A172 (cell line): ENCODE measurements at places on chromosomes 2 and 18. TPM values are rescaled to one million over a fixed set of nuclear protein-coding genes. Genes with fewer than 3 reads are reported as not detected.
A peak's percentile ranks its signal among the peaks of the same experiment; 100 is the strongest.

The IWS1 gene
- total RNA-seq: 56.2 and 72.9 TPM in 2 replicates

The FBLN7 gene
- total RNA-seq: 1.5 and 2.9 TPM in 2 replicates

The CYP26B1 gene
- 0.02 and 0.12 TPM in 2 replicates for total RNA-seq

The LRRC30 gene
- total RNA-seq: not detected in 2 replicates

- DNase-seq: no peak
Measured at GRCh38 chr2:160109243-160109642, 46.8 kb upstream of the PLA2R1 start.

The ZNF804A gene
- total RNA-seq: 2.8 and 3.6 TPM in 2 replicates

GRCh38 chr2:41457026-41457425 lies 590.8 kb upstream of the PKDCC start:
- no peak for DNase-seq

The UGT1A4 gene
- total RNA-seq: not detected in 2 replicates

The POTEJ gene
- not detected in 2 replicates for total RNA-seq

The SH2D6 gene
- 0.22 and 1.0 TPM in 2 replicates for total RNA-seq

GRCh38 chr2:136344339-136344738 lies 226.4 kb upstream of the CXCR4 start:
- DNase-seq: no peak

GRCh38 chr18:20988726-20989125 lies 122.9 kb downstream of the ROCK1 start:
- DNase-seq: no peak

DNA sequence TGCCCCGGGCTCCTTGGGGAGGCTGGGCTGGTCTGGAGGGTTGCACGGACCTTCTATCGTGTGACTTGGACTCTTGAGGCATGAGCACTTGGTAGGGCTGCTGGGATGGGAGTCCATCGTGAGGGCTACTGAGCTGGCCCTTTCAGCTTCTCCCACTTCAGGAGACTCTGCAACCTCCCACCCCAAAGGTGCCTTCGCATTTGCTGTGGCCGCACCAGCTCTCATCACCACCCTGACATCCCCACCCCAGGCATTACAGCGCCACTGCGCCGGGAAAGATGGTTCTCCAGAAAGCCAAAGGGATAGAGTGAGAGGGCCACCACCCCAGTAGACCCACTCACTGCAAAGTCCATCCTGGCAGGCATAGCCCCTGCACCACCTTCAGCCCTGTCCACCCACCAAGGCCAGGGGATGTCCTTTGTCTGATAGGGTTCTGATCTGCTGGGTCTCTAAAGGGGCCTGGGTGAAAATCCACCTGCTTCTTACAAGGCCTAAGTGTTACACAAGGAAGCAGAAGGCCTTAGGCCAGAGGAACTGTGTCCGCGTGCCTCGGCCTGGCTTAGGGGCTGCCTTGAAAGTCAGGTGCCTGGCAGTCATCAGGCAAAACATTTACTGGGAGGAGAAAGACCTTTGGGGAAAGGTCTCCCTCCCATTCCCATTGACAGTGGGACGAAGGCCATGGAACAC lies 5.1 kb downstream of the EHD3 start:
- no peak for DNase-seq

GRCh38 chr18:4238966-4239365 lies 216.1 kb downstream of the DLGAP1 start:
- DNase-seq: no peak

The BMP10 gene
- total RNA-seq: 0.46 TPM in 1 of 2 replicates, not detected in the other

GRCh38 chr2:85680707-85681371 lies 12.8 kb upstream of the SFTPB start:
- peak; percentile 39 for DNase-seq

The DNAJC5G gene
- not detected in 2 replicates for total RNA-seq

DNA sequence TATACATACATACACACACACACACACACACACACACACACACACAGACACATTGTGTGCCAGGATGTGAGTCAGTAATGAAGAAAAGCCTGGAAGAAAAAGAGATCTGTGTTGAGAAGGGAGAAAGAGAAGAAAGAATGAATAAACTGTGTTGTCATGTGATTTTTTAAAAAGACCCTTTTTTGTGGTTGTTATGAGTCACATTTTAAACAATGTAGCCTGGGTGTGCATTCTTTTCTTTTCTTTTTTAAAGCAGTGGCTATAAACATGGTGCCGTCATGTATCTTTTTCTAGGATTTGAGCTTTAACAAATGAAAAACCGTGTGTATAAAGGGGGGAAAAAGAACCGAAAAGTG lies 87.2 kb downstream of the NRP2 start:
- DNase-seq: peak; percentile 72

GRCh38 chr18:51425475-51425874 lies 228.0 kb upstream of the MEX3C start:
- no peak for DNase-seq

DNA sequence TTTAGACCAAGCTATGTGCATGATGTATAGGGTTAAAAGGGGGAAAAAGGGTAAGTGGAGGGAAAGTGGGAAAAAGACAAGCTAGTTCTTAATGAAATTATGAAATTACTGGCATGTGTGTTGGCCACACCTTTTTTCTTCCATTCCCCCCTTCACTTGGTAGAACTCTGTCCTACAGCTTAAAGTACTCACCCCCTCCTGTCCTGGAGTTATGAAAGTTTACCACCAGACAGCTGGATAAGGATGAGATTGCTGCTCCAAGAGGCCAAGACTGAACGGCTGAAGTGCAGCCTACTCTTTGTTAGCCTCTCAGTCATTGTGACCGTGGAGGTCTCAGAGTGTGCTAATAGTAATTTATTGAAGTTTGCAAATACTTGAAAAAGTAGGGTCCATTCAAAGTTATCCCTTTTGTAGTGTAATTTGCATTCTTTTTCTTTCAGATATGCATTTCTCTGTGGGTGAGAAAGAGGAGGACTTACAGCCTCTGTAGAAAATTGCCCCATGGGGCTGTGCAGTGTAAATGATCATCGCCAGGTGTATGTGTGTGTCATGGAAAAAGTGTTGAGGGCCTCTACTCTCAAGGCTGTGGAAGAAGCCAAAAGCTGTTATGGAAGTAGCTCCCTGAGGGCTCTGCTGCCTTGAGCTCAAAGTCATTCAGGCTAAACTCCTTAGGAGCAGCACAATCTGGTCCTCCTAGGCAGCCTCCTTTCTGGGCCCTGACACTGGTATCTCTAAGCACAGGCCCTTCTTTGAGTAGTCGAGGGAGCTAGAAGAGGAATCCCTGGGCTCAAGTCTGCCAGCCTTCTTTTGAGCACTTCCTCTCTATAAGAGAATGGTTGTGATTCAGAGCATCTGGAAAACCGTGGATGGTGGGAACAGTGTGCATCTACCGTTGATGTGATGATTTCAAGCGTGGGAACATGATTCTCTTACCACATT lies 46.2 kb downstream of the LHCGR start:
- DNase-seq: no peak

DNA sequence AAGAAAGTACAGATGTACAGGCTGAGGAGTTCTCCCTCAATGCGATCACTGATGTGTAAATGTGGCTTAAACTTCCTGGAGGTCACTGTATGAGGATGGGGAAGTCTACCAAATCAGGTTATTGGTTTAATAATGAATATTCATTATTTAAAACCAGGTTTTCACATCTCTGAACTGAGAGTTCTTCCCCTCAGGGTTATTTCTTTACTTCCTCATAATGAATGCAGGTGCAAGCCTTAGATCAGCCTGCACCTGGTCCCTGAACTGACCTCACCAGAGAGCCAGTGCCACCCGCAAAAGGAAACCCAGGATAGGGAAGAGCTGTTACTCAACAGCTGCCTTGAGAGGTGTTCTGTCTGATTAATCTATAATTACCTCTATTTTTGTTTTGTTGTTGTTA lies 369.0 kb downstream of the EPHA4 start:
- DNase-seq: no peak

GRCh38 chr2:235199128-235199527 lies 247.3 kb downstream of the SH3BP4 start:
- DNase-seq: no peak

The FSHR gene
- total RNA-seq: not detected in 2 replicates

- peak; percentile 96 for DNase-seq
Measured at GRCh38 chr2:63827749-63828148, 13.9 kb upstream of the UGP2 start.

The HOXD10 gene
- 18.1 and 21.7 TPM in 2 replicates for total RNA-seq

The LYG1 gene
- total RNA-seq: not detected in 2 replicates

DNA sequence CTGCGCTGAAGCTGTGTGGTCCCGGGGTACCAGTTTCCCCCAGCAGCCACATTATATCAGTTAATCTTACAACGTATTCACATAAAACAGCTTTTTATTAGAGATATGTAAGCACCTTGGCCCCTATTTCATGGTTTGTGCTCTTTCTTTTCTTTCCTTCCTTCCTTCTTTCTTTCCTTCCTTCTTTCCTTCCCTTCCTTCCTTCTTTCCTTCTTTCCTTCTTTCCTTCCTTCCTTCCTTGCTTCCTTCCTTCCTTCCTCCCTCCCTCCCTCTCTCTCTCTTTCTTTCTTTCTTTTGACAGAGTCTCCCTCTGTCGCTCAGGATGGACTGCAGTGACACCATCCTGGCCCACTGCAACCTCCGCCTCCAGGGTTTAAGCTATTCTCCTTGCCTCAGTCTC lies 3.7 kb upstream of the METAP1D start:
- DNase-seq: no peak
